Stimulated activated CD4-positive, alpha-beta T cell treated with anti-CD3 and anti-CD28 coated beads, Interleukin-1b, Interleukin-23, amount 100 ng/mL, for 4 hours (primary cell): ENCODE measurements at places on chromosomes 16 and 17.

- DNase-seq, result no peak
These were observed 306.0 kb upstream of the RBFOX1 start for GRCh38 chr16:7026639-7027038.

DNA sequence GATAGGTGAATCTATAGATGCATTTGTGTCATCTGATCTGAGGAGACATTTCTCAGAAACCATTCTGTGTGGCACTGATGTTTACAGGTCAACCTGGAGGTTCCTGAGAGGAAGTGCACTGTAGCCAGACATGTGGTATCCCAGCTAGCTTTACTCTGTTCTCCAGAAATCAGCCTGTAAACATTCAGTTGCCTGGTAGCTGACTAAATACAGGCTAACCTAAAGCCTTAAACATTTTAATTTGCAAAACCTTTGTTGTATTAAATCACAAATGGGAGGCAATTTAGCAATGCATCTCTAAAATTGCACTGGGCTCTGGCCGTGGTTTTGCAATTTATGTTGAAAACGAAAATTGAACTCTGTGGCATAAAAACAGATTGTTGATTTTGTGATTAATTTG is 207.6 kb downstream of the FTO start:
- DNase-seq, result no peak

DNA sequence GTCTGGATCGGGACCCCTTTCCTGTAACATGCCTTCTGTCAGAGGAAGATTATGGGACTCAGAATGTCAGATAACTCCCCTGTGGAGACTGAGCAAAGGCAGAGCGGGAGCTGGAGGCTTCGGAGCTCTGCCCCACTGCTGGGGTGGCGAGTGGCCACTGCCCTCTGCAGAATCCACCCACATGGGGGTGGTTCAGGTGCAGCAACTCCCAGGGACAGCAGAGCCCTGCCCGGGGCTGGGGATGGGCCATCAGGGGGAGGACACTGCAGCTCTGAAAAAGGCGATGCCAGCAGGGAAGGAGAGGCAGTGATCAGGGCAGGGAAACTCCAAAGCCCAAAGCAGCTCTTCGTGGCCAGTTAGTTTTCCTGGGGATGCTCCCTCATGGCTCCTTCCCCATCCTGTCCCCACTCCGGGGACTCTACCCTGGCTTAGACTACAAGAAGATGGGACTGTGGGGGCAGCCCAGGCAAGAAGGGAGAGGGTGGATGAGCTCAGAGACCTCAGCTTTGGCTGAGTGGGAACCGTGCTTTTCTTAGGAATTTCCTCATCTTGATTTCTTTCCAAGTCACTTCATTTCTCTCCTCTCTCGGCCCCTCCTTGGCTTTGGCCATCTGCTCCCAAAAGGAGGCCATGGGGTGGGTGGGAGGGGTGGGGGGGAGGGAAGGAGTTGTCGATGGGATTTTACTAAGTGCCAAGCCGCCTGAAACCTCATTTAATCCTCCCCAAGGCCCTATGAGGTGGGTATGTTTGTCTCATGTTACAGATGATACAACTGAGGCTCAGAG is 4.0 kb downstream of the CA4 start:
- DNase-seq, result no peak

GRCh38 chr16:79476580-79476979 is 124.0 kb downstream of the MAF start:
- DNase-seq, result no peak

DNA sequence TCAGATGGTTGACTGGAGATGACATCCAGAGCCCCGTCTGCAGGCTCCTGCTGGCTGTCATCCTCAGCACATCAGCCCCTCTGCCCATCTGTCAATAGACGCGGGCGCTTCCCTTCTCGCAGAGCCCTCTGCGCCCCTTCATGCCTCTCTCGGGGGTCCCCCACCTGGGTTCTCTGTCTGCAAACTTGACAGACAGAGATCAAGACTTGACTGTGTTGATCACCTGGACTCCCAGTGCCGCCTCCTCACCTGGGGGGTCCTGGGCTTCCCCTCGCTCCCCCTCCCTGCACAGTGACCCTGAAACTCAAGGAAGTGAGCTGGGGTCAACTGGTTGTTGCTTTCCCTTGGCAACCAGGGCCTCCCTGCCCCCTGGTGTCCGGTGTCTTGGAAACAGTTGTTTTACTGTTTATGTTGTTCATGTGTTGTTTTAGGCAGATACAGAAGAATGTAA is 31.9 kb downstream of the RNF213 start:
- DNase-seq, result no peak

DNA sequence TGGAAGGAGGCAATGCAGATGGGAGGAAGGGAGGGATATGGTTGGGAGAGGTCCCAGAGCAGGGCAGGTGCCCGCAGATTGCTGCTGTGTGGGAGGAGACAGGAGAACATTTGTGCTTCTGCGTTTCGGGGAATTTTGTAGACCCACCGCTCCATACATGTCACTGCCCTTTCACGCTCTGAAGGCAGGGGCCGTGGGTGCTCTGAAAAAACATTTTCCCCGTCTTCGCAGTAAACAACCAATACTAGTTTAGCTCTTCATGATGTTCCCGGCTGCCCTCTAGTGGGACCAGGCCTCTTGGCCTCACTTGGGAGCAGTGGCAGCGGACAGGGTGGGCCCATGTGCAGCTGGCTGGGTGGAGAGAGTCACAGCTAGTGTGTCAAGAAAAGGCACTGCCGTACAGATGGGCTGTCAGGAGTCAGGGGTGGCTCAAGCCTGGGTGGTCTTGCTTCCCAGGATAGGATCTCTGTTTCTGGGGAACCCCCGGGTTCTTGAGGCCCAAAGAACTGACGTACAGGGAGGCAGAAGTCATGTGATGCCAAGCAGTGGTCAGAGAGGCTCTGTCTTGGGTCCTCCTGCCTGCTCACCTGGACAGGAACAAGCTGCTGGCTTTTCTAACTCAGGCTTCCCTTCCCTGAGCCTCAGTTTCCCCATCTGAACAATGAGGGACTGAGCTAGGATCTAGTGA is 46.5 kb upstream of the CPNE2 start:
- DNase-seq, result no peak

GRCh38 chr16:2233872-2234812 is 2.1 kb upstream of the DNASE1L2 start:
- DNase-seq, result no peak

DNA sequence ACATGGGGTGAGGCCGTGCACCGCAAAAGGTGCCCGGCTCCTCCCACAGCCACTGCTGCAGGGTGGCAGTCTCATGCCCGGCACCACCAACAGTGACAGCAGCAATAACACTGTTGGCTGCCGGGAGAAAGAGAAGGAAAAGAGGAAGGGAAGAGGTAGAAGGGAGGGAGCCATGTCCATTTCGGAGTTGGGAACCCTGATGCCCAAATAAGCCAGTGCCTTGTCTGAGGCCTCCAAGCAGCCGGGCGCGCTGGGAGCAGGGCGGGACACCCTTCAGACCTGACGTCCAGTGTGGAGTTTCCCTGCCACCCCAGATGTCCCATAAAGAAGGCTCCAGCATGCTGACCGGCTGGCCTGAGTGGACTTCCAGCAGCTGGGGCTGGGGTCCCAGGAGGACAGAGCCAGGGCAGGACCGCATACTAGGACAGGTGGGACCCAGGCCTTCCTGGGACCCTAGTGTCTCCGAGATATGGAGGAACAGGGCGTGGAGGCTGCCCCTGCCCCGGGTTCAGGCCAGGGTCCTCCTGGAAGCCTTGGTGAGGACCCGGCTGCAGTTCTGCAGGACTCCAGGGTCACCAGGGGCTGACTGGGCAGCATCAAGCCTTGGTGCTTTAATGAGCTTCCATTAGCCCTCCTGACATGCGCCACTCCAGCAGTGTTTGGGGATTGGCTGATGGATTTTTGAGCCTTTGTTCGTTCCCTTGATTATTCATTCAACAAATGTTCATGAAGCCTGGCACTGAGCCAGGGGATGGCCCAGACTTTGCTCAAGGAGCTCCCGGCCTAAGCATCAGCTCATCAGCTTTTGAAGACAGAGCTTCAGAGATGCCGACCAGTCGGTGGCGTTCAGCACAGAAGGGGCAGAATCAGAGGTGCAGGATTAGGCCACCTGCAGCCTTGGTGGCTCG is 223.6 kb upstream of the CIBAR2 start:
- no peak for DNase-seq

- no peak for DNase-seq
These were observed at the start of gene CNGB1 for GRCh38 chr16:57970970-57971369. Gene CNGB1, minus strand, starts transcription at chr16:57971128. Its CDS starts 3,842 bp downstream, at chr16:57967286.

GRCh38 chr17:78377858-78378224 is 608 bp upstream of the PGS1 start:
- no peak for DNase-seq

GRCh38 chr16:89113661-89114060 is 20.0 kb downstream of the ACSF3 start:
- no peak for DNase-seq

GRCh38 chr17:64418506-64419339 is 28.1 kb upstream of the PECAM1 start:
- no peak for DNase-seq

DNA sequence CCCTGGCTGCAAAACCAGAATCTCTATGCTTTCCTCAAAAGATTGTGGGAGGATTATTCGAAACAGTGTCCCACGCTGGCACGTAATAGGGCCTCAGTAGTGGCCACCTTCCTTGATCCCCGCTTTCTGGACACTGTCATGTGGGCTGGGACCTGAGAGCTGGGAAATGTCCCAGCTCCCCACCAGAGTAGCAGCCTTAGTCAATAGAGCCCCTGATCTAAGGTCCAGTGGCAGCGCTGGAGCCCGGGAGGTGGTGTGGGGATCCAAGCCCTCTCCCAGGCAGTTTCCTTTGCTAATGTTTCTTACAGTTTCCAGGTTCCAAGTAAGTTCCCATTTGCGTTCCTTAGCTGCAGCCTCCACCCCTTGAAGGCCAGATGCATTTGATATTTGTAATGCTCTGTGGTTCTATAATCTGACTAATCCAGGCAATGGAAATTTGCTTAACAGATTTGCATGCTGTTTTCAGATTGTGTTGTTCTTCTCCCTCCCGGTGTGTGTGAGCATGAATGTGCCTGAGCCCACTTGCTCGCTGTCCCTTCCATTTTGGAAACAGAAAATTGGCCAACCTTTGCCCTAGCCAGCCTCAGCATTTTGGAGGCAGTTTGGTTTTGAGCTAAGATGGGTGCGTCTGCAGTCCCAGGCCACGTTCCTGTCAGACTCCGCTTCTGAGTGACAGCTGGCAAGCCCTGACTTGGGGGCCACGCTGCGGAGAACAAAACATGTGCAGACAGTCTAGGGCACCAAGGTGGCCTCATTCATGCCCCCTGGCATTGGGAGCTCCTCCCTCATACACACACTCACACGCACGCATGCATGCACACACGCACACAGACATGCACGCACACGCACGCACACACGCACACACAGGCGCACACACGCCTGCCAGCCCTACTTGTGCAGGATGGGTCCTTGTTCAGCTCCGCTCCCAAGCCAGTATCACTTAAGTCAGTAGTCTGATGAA is 69.4 kb downstream of the CCDC182 start:
- DNase-seq, result no peak

GRCh38 chr17:55743103-55743679 is 7.7 kb upstream of the PCTP start:
- no peak for DNase-seq
